GM12892 (cell line): ENCODE measurements at places on chromosomes 12 and 14.

DNA sequence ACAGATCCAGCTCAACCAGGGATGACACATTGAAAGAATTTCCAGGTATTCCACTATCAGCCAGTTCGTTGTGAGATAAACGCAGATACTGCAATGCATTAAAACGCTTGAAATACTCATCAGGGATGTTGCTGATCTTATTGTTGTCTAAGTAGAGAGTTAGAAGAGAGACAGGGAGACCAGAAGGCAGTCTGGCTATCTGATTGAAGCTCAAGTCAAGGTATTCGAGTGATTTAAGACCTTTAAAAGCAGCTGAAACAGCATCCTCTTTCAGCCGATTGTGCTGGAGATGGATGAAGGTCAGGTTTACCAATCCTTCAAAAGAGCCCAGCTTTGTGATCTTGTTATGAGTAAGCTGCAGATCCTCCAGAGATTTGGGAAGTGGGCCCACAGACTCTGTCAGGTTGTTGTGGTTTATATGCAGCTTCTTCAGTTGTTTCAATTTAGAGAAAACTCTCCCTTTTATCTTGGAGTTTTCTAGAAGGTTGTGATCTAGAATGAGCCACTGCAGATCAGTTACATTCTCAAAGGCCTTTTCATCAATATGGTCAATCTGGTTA, 3.0 kb downstream of the LUM start:
- no peak for DNase-seq

DNA sequence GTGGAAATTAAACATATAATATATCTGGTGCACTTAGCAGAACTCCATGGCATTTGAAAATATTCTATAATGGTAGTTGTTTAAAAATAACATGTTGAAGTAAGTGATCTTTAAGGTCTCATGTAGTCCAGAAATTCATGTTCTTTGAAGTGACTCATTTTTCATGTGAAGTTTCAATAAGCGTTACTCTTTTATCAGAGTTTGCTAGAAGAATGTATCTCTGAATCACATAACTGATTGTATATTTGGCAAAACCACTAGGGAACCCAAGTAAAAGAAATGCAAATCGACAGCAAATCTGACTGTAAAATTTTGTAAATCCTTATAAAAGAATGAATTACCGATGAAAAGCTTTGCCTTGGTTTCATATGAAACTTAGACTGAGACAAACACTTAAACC, 463.3 kb downstream of the TMTC2 start:
- DNase-seq = no peak

GRCh38 chr12:119296535-119296934, 38.0 kb upstream of the CCDC60 start:
- no peak for DNase-seq

GRCh38 chr12:32270818-32271710, 128.3 kb upstream of the FGD4 start:
- no peak for DNase-seq

DNA sequence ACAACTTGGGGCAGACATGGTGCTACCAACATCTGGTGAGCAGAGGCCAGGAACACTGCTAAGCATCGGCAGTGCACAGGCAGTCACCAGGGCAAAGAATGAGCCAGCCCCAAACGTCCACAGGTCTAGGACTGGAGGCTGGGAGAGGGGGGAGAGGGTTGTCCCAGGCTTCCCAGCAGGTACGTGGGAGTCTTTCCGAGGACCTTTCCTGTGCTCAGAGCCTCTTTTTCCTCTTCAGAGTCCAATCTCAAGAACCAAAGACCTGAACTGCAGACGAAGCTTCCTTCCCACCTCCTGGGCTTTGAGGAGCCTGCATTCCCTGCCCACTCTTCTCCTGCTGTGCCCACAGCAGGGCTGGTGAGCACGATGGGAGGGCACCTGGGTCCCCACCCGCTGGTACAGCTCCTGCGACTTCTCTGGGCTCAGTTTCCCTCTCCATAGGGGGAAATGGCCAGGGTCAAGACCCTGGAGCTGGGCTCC, 48.7 kb downstream of the DLK1 start:
- DNase-seq = no peak

DNA sequence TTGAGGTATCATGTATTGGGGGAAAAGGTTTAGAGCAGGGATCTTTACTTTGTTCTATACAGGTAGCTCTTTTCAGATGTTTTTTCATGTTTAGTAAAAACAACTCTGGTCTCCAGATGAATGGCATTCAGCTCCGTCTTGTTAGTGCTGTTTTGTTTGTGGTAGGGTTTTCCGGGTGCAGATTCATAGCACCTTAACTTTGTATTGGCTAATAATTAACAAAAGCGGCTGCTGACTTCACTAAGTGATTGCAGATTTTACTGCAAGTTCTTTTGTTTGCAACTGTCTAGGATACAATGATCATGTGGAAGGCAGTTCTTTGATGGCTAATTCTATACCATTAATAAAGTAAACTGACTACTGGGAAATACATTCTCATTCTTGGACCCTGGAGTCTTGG, 32.2 kb upstream of the BHLHE41 start:
- no peak for DNase-seq

GRCh38 chr12:15534874-15535273, 212.6 kb downstream of the PTPRO start:
- DNase-seq = no peak

DNA sequence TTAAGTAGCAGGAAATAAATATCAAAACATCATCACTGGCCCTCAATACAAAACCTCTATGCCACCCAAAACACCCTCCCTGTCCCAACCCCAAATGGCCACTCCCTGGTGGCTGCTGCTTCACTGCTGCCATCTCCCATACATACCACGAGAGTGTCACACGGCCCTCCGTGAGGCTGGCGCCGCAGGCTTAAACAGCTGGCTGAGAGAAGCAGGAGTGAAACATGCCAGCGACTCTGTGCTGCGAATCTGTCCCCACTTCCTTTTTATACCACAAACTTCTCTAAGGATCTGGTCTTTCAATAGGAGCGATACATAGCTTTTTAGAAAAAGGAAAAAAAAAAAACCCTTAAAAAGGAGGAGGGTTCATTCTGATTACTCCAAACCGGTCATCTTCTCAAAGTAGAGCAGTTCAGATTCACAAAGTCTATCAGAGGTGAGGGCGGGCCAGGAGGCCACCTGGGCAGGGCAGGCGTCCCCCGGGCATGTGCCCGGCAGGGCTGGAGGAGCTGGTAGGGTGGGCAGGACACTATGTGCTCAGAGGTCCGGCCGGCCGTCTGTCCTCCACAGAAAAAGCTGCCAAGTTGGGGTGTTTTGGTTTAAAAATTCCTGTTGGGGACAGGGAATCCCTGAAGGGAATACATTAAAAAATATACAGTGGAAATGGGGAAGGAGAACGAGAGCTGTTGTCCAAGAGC, 26.5 kb downstream of the MAX start:
- DNase-seq = no peak

- no peak for DNase-seq
Measured at GRCh38 chr14:20811986-20812975, 9.6 kb upstream of the RNASE1 start.

- DNase-seq = no peak
Measured at GRCh38 chr12:94240171-94240570, 91.8 kb downstream of the PLXNC1 start.

DNA sequence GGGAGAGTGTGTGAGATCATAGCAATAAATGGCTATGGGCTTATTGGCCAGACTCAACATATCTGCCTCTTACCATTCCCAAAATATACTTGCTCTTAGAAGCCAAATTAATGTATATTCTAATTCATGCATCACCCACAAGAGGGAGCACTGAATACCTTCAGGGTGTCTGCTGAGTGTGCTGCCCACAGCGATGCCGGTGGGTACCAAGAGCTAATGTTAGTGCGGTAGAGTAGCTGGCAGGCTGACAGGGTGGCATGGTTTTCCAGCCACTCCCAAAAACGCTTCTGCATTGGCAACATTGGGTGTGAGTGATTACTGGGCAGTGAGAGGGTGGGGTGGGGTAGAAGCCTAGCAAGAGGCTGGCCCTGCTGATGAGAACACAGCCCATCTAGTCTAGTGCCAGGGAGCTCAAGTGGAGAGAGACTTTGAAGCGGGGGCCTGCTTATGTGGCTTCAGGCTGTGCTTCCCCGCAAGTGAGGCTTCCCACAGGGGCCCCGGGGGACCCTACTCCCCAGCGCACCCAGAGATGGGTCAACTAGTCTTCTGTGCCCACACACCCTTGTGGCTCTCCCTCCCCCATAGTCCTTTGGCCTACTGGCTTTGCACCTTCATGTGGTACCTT, 9.2 kb upstream of the PLEKHD1 start:
- no peak for DNase-seq

DNA sequence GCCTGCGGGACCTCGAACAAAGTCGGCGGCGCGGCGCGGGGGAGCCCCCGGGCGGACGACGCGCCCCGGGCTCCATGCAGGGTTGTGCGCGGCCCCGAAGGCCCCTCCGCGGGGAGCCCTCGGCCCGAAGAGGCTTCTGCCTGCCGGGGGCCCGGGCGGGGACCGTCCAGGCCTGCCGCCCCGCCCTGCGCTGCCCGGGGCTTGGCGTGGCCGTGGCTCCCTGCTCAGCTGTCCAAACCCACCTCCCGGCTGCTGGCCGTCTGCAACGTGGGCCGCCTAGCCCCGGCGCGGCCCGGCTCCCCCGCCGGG, 670 bp downstream of the DYRK2 start:
- peak; percentile 30 for DNase-seq

- DNase-seq = no peak
Measured at GRCh38 chr14:35222872-35223466, 69.2 kb upstream of the PSMA6 start.

DNA sequence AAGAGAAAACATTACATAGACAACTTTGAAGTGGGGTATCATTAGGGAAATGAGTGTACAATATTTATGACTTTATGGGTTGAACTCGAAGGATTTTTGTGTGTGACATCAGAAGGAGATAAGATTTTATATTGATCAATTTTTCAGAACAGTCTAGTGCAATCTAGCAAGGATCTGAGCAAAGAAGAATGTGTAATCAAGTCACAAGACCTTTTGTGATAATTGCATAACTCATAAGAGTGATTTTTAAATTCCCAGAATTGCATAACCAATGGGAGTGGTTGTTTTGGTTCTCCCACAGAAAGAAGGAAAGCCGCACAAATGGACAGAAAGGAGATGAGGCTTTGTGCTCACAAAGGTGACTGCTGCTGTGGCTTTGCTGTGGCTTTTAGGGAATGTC, 441.8 kb upstream of the FLRT2 start:
- no peak for DNase-seq

GRCh38 chr12:19474147-19474546, 34.9 kb downstream of the AEBP2 start:
- no peak for DNase-seq

- no peak for DNase-seq
Measured at GRCh38 chr14:24436355-24437019, 6.1 kb downstream of the SDR39U1 start.

- DNase-seq = no peak
Measured at GRCh38 chr12:90366286-90366685, 588.7 kb downstream of the CCER1 start.

GRCh38 chr14:22955702-22956569, 954 bp downstream of the HAUS4 start:
- DNase-seq = no peak

GRCh38 chr12:14365294-14366208, at the start of gene ATF7IP:
Gene ATF7IP, plus strand, starts transcription at chr12:14365682. Its CDS starts 58,234 bp downstream, at chr12:14423916.
- DNase-seq = peak; percentile 72

DNA sequence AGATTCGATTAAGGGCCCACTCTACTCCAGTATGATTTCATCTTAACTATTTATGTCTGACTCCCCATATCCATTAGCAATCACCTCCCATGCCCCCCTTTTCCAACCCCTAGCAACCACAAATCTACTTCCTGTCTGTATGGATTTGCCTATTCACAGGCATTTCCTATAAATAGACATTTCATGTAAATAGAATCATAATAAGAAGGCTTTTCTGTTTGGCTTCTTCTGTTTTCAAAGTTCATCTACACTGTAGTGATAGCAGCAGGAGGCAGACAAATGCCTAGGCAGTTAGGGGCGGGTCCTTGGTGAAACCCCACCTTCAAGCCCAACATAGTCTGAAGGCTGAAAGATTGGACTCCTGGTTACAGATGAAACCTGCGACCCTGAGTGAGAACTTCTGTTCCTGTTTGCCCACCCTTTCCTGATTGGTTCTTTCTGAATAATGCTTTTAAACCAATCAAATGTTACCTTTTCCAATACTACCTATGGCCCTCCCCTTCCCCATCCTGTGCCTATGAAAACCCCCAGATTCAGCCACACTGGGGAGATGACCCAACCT, 62.1 kb upstream of the HECTD1 start:
- DNase-seq = no peak

- no peak for DNase-seq
Measured at GRCh38 chr12:108547686-108548085, 13.3 kb downstream of the SART3 start.
